Activated CD4-positive, alpha-beta memory T cell treated with anti-CD3 and anti-CD28 coated beads for 36 hours (primary cell): ENCODE measurements at places on chromosomes 11 and 22. TPM values are rescaled to one million over a fixed set of nuclear protein-coding genes. Genes with fewer than 3 reads are reported as not detected.

The HMBS gene
- total RNA-seq = 33.8 TPM

The PC gene
- 13.1 TPM for total RNA-seq

The CHST1 gene
- 0.44 TPM for total RNA-seq

The UCP2 gene
- total RNA-seq = 461 TPM

The CDHR5 gene
- not detected for total RNA-seq
